ENCODE measurements at places on chromosomes 3 and 15.

DNA sequence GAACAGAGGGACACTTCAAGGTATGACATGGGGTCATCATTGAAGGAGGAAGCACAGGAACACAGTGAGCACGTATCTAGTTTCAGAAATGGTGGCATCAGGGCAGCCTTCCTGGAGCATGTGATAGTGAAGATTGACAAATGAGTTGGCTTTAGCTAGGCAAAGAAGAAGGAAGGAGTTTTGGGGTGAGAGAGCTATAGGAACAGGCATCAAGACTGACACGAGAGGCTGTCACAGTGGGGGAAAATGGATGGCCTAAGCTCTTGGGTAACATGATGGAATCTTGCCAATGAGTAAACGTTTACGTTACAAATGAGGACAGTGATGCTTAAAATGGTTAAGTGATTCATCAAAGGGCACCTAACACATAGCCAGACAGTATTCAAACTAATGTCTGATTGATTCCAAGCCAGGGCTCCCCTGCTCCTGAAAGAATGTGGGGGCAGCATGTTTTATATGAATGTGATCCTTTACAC lies 23.1 kb upstream of the GPR171 start:
- no peak for DNase-seq

DNA sequence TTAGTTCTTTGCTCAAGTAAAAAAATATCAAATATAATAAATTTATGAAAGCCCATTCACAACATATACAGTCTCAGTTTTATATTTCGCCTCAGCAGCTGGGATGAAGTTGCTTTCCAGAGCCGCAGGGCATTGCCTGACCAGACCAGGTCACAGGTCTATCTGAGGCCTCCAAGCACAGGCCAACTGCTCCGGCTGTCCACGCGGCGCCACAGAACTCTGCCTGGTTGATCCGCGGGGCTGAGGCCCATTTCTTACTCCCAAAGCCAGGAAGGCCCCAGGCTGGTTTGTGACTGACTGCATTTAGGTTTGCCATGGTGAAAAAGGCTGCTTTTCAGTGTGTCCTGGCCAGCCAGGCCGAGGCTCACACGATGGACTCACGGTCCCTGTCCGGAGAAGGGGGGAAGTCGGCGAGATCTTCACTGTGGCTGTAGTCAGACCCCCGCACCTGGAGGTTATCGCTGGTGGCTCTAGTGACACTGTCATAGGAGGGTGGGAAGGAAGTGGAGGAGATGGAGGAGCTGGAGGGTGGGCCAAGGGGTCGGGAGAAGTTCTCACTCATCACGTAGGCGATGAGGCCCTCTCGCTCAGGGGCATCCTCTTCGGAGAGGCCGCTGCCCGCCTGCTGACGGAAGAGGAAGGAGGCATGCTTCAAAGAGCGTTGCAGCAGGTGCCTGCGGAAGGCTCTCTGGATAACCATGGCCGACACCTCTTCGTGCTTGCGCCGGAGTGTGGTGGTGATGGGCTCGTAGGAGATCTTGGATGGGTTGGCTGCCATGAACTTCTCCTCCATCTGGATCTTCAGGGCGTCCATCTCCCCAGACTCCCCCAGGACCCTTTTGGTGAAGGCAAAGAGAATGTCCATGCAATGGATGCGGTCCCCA lies 54.1 kb downstream of the EXOG start:
- no peak for DNase-seq

GRCh38 chr15:64732156-64732860 lies 43.1 kb downstream of the RBPMS2 start:
- DNase-seq = no peak

DNA sequence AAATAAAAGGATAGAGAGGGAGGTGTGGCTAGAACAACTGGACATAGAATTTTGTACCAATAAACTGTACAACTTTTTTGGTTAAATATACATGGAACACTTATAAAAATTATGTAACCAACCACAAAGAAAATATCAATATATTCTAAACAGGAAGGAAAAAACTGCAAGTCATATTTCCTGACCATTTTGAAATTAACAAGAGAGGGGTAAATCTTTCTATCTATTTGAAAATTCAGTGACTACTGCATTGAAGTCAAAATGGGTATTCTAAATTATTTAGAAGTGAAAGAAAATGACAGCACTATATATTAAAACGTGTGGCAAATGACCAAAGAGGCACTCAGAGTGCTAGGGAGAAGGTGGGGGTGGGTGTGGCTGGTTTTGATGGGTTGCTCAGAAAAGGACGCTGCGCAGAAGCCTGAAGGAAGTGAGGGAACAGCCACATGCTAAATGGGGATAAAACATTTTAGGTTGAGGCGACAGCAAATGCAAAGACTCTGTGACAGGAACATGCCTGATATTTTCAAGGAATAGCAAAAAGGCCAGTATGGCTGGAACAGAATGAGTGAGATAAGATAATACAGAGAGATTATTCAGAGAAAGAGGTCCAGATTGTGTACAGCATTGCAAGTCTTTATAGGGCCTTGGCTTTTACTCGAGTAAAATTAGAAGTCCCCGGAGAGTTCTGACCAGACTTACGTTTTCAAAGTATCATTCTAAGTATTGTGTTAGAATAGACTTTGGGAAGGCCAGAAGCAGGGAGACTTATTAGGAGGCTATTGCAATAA lies 41.1 kb downstream of the ERICH6 start:
- no peak for DNase-seq

- no peak for DNase-seq
Measured at GRCh38 chr3:158573714-158574113, 2.7 kb downstream of the MLF1 start.

GRCh38 chr3:115930168-115930567 lies 306.9 kb downstream of the GAP43 start:
- no peak for DNase-seq

- no peak for DNase-seq
Measured at GRCh38 chr15:74907163-74907870, 666 bp upstream of the FAM219B start.

DNA sequence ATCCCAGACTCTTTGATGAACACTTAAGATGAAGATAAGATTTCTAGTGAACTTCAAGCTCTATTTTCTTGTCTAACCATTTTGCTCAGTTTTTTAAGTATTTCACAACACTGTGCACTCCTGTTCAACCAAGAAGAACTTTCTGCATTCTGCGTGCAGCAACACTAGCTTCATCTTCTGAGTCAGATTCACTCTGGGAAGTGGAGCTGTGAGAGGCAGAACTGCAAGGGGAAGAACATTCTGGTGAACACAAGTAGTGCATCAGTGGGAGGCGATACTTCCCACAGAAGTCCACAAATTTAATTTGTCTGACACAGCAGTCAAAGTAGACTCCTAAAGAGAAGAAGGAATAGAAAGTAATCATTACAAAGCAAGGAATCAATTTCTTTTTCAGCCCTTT lies 18.1 kb downstream of the LRRC58 start:
- no peak for DNase-seq

- no peak for DNase-seq
Measured at GRCh38 chr15:71458089-71458660, 342.9 kb downstream of the THSD4 start.

DNA sequence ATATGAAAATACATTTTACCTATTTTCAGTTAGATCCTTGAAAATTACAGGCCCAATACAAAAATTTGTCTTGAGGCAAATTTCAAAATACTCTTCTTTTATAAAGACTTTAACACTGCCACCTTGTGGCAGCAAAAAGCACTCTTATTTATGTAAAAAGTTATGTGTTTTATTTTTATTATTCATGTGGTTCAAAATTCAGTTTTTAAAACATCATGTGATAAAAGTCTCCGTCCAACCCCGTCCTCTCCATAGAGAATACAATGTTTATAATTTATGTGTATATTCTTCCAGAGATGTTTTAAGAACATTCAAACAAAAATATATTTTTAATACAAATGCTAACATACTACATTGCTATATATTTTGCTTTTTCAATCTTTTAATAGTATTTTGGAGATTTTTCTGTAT lies 36.9 kb upstream of the TRIM59 start:
- no peak for DNase-seq

DNA sequence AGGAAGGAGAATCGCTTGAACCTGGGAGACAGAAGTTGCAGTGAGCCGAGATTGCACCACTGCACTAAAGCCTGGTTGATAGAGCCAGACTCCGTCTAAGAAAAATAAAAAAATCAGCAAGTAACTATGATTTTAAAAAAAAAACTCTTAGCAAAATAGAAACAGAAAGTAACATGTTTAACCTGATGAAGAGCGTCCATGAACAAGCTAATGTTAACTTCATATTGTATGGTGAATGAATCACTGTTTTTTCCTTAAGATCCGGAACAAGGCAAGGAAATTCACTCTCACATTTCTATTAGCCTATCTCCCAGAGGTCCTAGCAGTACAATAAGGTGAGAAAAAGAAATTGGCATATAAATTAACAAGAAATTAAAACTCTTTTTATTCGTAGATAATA lies 69.0 kb downstream of the RFX7 start:
- no peak for DNase-seq

Data from BJ (cell line).